ELR (cell line): ENCODE measurements at places on chromosomes 6 and 20.

- DNase-seq = no peak
Observed at GRCh38 chr20:58421497-58421850, 32.4 kb downstream of the VAPB start.

DNA sequence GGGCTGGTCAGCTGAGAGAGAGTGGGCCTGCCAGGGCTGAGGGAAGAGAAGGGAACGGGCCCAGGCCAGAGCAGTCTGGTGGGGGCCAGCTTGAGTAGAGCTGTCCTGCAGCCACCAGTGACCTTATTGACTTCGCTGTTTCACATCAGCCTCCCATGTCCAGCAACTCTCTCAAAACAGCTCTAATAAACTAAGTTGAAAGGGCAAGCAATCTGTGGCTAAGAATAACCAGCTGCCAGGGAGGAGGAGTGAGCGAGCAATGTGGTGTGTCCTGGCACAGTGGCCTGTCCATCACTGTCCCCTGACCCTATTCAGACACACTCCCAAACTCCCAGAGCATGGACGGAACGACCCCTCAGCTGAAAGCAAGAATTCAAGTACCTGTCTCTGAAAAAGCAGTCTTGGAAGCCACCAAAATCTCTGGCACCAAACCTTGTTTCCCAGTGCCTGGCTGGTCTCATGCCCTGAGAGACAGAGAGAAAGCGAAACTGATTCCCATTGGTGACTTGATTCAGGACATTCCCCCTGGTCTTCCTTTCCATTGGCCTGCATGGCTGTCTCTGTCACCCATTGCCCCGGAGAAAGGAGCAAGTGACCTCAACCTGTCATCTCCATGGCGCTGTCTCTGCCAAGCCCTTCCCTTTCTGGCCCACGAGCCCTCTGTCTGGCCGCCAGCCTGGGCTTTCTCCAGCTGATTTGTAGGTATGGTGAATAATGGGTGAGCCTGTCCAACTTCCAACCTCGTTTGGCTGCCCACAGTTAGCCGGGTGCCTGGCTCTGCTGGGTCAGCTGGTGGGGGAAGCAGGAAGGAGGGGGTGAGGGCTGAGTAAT lies at the start of gene DDO:
TSS of gene DDO (minus strand) at position 490 of the 831 bp plus-strand sequence. CDS start 2,113 bp downstream, outside the sequence.
- peak; percentile 49 for DNase-seq

GRCh38 chr6:167240034-167240541 lies 51.0 kb upstream of the UNC93A start:
- no peak for DNase-seq

DNA sequence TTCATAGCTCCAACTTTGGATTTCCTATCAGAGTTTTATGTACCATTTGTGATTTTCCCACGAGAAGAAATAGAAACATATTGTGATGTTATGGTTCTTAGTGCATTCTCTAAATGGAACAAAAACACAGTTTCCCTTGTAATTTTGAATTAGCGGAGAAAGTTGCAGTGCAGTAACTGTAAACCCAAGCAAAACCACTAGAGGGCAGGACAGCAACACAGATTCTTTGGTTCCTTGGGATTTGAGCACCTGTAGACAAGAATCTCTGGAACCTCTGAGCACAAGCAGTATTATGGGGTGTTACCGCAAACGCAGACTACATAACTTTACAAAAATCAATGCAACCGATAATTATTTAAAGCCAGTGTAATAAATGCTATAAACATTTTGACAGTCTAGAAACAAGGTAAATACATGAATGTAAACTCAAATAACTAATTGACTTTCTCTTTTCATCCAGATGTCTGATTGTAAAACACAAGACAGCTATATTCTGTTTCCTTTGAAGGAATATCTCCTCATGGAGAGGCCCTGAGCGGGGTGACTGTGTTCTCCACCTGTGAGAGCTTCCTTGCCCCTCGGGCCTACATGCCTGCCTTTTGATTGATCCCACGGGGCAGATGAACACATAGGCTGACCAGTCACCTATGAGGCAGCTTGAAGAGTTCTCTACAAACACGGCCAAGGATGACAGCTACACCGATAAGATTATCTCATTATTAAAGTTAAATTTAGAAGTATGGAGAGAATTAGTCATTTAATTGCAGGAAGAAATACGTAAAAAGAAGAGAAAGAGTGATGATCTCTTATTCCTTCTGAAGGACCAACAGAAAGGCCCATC lies 67.5 kb upstream of the COL21A1 start:
- peak; percentile 67 for DNase-seq

- DNase-seq = peak; percentile 66
Observed at GRCh38 chr6:140253096-140253495, 878.6 kb upstream of the CITED2 start.

GRCh38 chr6:122631571-122632249 lies 21.5 kb downstream of the PKIB start:
- no peak for DNase-seq

- DNase-seq = no peak
Observed at GRCh38 chr20:25551413-25552215, 33.7 kb downstream of the NINL start.

DNA sequence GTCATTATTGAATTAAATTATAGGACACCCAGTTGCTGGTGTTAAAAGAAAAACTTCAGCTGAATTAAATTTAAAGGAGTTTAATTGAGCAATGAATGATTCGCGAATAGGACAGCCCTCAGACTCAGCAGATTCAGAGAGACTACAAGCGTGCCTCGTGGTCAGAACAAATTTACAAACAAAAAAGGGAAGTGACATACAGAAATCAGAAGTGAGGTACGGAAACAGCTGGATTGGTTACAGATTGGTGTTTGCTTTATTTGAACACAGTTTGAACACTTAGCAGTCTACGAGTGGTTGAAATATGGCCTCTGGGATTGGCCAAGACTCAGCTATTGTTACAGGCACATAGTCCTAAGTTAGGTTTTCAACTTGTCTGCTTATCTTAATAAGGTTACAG lies 25.8 kb upstream of the TNFRSF21 start:
- no peak for DNase-seq

DNA sequence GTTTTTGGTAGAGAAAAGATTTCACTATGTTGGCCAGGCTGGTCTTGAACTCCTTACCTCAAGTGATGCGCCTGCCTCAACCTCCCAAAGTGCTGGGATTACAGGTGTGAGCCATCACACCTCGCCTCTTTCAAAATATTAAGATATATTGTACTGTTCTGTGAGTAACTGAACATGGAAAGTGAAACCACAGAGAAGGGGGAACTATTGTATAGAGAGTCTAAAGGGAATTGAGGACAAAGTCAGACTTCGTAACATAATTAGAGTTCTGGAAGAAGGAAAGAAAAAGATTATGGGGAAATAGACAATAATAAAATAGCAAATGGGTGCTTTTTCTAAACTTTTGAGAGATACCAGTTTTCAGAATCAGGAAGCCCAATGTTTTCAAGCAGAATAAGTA lies 17.4 kb upstream of the AKAP7 start:
- no peak for DNase-seq

GRCh38 chr6:130223508-130223907 lies 757 bp upstream of the SAMD3 start:
- peak; percentile 64 for DNase-seq

- DNase-seq = no peak
Observed at GRCh38 chr6:88499436-88499835, 333.3 kb upstream of the CNR1 start.

- peak; percentile 61 for DNase-seq
Observed at GRCh38 chr6:122610690-122611455, 668 bp downstream of the PKIB start.

- DNase-seq = peak; percentile 36
Observed at GRCh38 chr6:14804785-14805210, 441.1 kb upstream of the JARID2 start.

DNA sequence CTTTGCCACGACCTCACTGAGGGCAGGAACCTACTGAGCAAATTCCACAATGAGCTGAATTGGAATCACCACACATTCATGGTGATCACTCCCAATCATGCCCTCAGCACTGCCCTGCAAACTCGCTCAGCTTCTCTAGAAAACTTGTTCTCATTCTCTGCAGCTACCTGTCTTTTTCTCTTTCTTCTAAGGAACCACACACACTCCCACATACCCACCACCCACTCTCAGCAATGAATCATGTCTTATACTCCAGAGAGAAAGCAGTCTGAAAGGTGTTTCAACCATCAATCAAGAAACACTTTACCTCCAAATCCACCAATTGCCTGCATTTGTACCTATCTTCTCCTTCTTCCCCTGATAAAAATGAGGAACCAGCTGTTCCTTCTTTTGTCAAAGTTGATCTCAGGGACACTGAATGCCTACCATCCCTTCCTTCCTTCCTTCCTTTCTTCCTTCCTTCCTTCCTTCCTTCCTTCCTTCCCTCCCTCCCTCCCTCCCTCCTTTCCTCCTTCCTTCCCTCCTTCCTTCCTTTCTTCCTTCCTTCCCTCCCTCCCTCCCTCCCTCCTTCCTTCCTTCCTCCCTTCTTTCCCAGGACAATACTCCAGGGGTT lies 84.6 kb upstream of the SGK1 start:
- DNase-seq = no peak

DNA sequence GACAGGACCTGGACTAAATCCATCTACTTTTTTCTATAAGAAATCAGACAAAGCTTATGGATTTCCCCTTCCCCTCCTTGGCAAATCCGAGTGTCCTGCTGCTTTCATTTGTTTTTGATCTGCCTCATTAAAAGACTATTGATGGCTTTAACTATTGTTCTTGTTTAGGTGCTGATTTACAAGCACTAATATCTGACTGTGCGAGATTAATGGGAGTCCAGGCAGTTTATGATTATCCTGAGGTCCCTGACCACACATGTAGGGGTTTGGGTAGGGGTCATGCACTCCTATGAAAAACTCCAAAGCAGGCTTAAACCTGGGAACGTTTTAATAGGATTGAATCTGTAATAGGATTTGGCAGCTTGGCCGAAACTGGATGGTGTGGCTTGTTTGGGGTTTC lies 317.5 kb upstream of the POU3F2 start:
- no peak for DNase-seq

DNA sequence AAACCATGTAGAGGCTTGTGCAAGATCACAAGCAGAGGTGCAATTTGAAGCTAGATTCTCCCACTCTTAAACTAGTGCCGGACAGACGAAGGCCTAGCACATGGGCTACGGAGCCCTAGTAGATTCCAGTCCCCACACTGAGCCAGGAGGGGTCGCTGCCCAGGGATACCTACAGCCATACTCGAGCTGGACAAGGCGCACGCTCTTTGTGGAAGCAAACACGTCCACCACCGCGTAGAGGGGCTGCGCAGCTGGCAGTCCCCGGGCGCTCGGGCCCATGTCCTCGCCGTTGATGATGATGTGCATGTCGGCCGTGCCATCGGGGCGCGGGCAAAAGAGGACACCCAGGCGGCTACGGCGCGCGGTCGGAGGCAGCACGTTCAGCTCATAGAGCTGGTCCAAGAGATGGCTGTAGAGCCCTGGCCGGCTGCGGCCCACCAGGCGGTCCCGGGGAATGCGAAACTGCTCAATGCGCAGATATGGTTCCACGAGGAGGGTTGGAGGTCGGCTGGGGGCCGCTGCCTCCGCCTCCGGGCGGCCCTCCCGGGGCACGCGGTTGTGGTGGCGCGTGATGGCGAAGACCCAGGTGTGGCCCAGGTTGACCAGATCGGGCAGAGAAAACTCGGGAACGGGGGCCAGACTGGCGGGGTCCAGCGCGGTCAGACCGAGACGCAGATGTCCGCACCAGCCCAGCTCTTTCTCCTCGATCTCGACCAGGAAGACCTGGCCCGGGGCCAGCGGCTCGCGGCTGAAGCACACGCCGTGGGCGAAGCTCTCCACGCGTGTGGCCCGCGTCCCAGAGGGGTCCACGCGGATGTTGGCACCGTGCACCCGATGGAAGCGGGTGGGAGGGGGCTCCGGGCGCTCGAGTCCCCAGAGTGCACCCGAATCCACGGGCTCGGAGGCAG lies 677 bp downstream of the NEURL2 start:
- peak; percentile 73 for DNase-seq

- no peak for DNase-seq
Observed at GRCh38 chr6:154157706-154158105, 118.7 kb downstream of the OPRM1 start.

- DNase-seq = peak; percentile 49
Observed at GRCh38 chr20:24991897-24992486, 559 bp downstream of the APMAP start.

GRCh38 chr6:34423254-34423653 lies 2.6 kb downstream of the RPS10 start:
- DNase-seq = peak; percentile 60

DNA sequence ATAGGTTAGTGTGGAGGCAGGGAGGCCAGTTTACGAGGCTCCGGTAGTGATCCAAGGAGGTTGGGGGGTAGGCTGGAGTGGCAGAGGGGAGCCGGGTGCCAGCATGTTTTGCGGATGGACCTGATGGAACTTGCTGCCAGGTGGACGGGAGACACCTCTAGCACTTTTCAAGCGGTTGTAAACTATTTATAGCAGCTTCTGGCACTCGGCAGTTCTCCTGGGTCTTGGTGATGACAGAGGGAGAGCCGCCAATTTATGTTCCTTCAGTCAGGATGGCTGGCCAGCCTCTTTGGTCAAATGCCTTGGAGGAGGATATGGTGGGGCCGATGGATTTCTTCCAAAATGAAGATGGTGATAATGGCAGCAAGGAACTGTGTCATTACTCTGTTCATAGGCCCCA lies 28.8 kb downstream of the TFAP2C start:
- no peak for DNase-seq

DNA sequence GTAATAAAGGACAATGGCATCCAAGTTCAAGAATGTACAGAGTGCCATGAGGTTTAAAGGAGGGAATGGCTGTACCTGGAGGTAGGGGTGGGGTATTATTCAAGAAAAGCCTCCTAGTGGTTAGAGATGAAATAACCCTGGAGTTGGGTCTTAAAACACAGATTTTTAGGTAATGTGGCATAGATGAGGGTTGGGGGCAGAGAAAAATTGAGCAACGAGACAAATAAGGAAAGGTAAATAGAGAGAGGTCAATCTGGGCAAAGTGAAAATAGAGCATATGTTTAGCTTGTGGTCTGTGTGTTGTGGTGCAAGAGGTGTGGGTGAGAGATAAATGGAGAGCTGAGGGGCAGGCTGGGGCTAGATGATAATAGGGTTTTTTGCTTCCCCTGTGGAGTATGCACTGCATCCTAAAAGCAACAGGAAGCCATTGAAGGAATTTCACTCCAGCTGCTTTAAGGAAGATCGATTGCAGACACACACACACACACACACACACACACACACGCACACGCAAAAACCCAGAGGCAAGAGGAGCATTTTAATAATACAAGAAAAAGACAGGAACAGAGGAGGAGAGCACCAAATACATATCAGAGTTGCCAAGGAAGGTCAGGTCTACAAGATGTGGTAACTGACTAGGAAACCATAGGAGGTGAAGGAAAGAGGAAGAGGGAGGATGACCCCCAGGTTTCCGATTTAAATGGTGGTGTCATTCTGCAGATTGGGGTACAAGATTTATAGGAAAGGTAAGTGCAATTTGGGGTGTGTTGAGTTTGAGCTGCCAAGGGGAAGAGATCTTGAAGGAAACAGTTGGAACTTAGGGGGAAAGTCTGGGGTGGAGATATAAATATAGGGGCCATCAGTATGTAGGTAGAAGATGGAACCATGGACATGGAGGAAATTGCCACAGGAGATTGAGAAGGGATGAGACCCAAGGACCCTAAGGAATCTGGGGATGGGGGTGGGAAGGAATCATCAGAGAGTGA lies 31.3 kb upstream of the ADGRF1 start:
- peak; percentile 44 for DNase-seq

GRCh38 chr6:142507065-142507464 lies 205.3 kb downstream of the ADGRG6 start:
- DNase-seq = no peak

GRCh38 chr6:63553208-63553607 lies 19.1 kb upstream of the LOC128125822 start:
- DNase-seq = no peak

GRCh38 chr6:125987026-125987617 lies 782 bp downstream of the TRMT11 start:
- peak; percentile 56 for DNase-seq
